Dermis lymphatic vessel endothelial cell (primary cell): ENCODE measurements at places on chromosomes 2 and 18. TPM values are rescaled to one million over a fixed set of nuclear protein-coding genes. Genes with fewer than 3 reads are reported as not detected.

CCDC121 gene
- total RNA-seq, result 2.0 and 2.1 TPM in 2 replicates

ACTG2 gene
- total RNA-seq, result not detected in 2 replicates

CFC1 gene
- not detected in 2 replicates for total RNA-seq

IL1F10 gene
- total RNA-seq, result not detected in 2 replicates

ADAM17 gene
- 55.7 and 60.2 TPM in 2 replicates for total RNA-seq

AOX1 gene
- total RNA-seq, result 0.43 and 1.5 TPM in 2 replicates
